NCI-H226 (cell line): ENCODE measurements at places on chromosomes 16 and 17.

DNA sequence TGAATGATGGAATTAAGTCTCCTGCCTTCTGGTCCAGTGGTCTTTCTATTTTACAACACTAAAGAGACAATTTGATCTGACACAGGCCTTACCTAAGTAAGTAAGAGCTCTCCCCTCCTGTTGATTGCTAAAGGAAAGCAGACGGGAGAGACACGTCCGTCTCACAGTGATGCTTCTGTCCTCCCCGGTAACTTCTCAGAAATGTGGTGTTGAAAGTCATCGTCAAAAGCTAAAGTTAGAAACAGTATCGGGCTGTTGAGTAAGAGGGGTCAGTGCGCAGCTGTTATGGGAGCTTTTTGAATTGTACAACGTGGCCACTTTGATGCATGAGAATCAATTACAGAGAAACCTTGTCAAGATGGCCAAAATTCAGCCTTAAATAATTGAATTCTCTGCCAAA is 1.9 kb upstream of the RBFOX1 start:
- DNase-seq = no peak

DNA sequence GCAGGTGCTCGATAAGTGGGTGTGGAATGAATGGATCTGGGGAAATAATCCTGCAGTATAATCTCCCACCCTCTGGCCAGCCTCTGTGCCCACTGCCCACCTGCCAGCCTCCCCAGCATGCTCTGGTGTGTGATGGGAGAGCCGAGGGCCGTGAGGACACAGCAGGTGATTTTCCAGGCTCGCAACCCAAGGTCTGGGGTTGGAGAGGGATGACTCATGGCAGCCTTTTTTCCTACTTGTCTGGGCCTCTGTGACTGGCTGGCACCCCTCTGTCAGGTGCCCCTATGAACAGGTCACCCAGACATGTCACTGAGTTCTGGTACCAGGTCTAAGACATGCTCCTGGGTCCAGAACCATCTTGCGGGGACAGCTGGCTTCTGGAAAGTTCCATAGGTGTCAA is 385.7 kb upstream of the TNRC6C start:
- no peak for DNase-seq

DNA sequence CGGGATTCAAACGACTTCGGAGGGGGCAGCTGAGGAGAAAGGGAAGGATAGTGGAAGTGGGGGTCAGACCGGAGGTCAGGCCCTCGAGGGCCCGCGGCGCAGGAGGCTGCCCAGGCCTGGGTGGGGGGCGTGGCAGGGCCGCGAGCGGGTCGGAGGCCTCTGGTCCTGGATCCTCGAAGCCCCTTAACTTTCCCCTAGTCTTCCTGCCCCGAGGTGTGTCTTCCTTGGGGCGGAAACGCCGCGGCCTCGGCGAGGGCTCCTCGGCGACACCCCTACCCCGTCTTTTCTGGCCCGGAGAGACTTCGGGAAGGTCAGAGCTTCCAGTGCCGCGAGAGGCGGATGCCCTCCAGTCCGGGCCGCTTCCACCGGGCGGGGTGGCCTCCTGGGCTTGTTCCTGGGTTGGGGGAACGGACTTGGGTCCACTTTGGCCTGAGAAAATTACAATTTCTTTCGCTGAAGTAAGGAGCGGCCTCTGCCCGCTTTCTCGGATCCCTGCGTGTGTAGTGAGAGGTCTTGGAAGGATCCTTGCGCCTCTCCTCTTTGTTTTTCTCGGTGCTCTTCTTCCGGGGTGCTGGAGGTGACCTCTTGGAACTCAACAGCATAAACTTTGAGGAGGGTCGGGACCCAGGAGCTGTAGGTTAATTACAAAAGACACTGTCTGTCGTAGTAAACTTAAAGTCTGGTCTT is 491 bp downstream of the IST1 start:
- peak; percentile 9 for DNase-seq

- DNase-seq = no peak
These were observed at the start of gene UNKL for GRCh38 chr16:1414532-1415260. TSS of gene UNKL (minus strand) at chr16:1414704. CDS start at chr16:1414691, 13 bp downstream.

DNA sequence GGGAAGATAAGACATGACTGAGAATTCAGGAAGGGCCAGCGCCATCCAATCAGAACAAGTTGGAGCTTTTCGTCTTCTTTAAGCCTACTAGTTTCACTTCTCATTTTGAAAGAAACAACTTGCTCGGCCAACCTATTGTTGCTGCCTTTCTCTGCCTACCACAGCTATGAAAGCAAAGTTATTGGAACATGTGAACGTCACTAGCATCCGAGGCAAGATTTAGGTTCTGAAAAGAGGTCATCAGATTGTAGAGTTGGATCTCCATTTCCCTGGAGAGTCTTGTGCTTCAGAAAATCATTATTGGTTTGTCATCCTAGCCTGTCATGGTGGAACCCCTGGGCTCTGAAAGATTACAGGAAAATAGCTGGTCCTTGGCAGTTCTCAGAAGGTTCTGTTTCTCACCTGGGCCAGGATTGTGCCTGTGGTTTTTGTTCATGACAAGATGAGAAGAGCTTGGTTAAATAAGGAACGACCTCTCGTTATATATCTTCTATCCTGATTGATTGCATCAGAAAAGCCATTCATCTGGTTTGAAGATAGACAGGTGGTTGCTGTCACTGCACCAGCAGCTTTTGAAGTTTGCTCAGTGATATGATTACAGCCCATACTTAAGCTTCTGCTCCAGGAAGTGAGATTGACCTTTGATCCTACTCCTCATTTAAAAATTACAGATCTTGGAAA is 25.3 kb downstream of the CDH13 start:
- no peak for DNase-seq

DNA sequence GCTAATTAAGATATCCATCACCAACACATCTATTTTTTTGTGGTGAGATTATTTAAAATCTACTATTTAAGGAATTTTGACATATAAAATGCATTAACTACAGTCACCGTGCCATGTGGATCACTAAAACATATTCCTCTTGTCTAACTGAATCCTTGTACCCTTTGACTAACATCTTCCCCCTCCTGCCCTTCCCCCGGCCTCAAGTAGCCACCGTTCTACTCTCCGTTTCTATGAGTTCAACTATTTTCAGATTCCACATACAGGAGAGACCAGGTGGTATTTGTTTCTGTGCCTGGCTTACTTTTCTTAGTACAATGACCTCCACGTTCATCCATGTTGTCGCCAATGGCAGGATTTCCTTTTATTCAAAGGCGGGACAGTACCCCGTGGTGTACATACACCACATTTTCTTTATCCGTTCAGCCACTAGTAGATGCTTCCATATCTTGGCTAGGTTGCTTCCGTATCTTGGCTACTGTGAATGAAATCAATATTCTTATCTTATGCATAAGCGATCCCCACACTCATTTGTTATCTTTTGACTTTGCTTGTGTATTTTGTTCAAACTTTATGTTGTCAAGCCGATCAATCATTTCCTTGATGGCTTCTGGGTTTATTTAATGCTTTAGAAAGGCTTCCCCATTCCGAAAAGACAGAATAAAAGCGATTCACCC is 134.7 kb downstream of the KCNJ12 start:
- no peak for DNase-seq

- no peak for DNase-seq
These were observed 17.2 kb downstream of the TLE7 start for GRCh38 chr16:71424626-71425025.

GRCh38 chr16:16032271-16032979 is 83.0 kb downstream of the ABCC1 start:
- DNase-seq = no peak

DNA sequence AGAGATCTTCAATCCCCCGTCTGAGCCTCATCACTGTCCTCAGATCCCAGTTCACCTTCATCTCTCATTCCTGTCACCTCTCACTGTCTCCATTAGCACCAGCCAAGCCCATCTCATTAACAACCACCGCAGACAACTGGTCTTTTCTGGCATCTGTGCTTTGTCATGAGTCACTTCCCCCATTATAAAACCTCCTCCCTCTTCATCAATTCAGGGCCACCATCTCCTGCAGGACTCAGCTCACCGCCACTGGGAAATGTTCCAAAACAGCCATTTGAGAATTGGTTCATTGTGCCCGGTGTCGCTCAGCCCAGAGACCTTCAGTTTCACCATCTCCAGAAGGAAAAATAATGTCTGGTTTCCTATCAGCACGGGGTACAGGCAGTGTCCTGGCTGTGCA is 56.9 kb upstream of the TEKT3 start:
- DNase-seq = no peak

DNA sequence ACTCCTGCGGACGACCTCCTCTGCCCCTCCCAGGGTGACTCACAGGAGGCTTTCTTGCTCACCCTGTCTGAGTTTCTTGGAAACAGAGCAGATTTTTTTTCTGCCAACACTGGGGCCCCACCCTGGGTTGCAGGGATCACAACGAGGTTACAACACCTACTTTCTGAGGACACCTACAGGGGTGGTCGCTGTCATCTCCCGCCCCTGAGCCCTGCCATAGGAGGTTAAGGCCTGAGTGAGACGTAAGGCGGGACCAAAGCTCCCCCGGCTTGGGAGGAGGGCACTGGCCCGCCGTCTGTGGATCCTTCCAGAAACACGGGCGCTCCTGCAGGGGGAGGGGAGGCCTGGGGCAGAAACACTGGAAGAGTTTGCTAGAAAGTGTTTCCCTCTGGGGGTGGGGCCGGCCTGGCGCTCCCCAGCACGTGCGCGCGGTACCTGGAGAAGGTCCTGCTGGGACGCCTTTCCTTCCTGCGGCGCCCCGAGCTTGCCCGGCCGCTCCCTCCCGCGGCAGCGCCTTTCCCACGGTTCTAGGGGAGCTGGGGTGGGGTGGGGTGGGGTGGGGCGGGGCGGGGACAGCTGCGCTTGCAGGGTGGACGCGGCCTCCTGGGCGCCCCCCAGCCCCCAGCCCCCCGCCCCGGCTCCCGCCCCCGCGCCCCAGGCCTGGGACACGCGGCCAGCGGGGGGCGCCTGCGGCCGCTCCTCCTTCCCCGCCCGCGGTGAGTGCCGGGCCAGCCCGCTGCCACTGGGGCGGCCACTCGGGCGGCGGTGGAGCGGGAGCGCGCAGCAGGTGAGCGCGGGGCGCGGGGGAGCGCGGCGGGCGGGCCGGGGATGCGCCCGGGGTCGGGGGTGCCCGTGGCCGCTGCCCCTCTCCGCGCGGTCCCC is 20.7 kb upstream of the ADCY7 start:
- DNase-seq = peak; percentile 77

DNA sequence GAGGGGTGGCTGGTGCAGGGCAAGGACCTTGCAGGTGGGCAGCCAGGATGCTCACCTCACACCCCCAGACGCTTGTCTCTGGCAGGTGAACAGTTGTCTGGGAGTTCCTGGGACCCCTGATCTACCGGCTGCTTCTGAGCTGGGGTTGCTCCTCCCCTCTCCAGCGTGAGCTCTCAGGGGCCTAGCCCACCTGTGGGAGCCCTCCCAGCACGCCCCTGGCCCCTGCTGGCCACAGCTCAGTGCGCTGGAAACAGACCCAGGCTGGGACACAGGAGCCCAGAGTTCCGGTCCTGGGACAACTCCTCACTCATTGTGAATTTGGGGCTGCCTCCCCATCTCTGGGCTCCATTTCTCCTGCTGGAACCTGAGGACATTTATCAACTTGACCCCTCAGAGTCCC is 30.3 kb downstream of the ARHGAP23 start:
- DNase-seq = no peak

DNA sequence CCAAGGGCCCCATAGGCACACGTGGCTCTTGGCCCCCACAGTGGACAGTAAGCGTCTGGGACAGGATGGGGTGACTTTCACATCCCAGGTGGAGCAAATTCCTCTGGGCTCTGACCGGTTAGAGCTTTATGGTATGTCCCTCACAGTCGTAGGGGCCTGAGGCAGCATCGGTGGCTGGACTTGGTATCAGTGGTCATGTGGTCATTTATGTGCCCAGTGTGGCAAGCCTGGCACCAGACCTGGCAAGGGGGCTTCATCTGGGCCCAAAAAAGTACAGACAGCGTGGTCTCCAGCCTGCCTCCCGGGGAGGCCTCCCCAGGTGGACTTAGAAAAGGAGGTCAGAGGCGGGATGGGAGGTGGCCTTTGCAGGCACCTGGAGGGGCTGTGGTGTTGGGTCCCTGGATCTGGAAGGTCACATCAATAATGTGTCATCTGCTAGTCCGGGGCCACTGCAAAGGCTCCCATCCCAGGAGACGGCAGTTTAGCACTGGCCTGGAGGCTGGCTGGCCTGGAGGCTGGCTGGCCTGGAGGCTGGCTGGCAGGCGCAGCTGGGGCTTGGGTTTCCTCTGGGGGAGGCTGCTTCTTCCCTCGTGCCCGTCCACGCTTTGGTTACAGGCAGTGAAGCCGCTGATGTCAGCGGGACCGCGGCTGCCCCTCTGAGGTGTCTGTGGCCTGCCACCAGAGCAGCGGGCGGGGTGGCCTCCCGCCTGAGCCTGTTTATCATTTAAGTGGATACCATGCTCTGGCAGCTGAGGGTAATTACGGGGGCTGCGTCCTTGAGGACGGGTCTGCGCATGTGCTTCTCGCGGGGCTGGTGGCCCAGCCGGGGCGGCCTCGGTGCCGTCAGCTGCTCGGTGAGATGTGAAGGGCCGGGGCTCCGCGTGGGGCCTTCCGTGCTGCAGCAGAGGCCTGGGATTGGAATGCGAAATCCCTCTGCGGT is 20.7 kb upstream of the CBX4 start:
- no peak for DNase-seq

GRCh38 chr16:8391257-8391656 is 199.1 kb downstream of the TMEM114 start:
- no peak for DNase-seq

- no peak for DNase-seq
These were observed 10.0 kb downstream of the RPL19 start for GRCh38 chr17:39210093-39210434.

DNA sequence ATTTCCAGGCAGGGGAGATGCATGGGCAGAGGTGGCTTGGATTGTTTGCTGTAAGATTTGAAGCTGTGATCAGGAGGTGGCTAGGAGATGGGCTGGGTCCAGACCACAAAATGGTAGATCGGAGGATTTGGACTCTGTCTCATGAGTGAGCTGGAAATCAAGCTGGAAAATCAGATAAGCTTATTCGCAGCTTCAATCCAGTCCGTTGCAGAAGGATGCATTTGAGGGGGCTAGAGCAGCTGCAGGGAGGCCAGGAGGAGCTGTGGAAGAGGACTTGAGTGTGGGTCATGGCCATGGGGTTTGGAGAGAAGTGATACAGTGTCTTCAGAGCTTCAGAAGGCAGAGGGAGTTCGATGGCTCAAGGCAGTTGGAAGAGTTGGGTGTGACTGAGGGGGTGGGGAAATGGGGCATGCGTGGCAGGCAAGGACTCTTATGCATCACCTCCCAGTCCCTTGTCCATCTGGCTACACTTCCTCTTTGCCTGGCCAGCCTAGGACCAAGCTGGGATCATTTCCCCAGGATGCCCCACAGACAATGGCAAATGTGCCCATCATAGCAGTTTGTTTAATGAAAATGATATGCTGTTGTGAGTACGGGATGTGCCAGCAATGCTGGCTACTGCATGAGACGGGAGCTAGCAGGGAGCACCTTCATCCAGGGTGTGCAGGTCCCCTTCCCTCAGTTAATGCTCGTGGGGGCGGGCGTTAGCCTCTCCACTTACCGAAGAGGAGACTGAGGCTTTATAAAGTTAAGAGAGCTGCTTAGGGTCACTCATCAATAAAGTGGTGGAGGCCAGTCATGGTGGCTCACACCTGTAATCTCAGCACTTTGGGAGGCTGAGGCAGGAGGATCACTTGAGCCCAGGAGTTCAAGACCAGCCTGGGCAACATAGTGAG is 20.6 kb downstream of the QPRT start:
- no peak for DNase-seq
